NCI-H1092 treated with DMSO at 0.1 percent for 48 hours (cell line): ENCODE measurements at places on chromosomes 5 and 9.

DNA sequence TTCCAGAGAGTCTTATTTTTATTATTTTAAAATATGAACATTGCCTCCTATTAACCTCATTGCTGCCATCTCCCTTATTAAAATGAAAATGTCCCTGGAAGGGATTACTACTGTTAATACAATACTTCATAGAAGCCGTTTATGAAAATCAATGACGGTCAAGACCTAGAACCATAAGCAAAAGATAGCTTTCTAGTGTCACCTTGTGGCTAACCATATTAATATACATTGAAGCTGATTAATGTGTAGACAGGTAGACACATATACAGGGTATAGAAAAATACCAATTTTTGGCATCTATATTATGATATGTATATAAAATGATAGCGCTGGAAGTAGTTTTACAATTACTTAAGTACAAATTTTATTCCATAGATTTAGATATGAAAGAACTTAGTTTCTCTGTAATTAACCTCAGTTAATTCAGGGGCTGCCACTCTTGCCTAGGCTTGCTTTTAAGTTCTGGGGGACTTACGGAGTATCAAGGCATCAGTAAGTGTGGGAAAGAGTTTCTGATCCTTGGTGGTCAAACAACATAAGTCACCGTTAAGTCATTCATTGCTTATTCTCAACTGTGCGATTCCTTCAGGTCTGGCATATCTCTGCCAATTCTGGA lies 2.5 kb upstream of the YTHDC2 start:
- peak; percentile 17 for DNase-seq

- DNase-seq = no peak
Measured at GRCh38 chr5:178784391-178784790, 53.9 kb upstream of the ZNF354A start.

GRCh38 chr9:124214596-124215367 lies 43.0 kb upstream of the NEK6 start:
- DNase-seq = no peak

DNA sequence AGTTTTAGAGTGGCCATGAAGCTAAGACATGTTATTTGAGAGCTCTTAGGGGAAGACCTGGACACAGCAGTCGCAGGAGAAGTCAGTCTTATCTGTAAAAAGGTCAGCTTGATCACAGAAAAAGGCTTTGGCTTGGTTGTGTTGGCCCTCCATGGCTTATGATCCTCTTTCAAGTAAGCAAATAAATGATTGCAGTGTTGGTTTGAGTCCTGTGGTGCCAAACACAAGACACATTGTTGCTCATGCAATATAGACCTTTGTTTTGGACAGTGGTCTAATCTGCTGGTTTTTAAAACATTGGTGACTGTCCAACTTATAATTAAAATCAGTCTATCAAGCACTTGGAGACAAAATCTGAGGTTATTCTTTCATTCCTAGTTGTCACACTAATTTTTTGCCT lies 54.0 kb downstream of the DOCK8 start:
- no peak for DNase-seq

GRCh38 chr9:124206391-124206790 lies 51.4 kb upstream of the NEK6 start:
- DNase-seq = no peak

GRCh38 chr5:1885868-1886845 lies 3.4 kb upstream of the IRX4 start:
- DNase-seq = no peak

GRCh38 chr5:7392693-7393024 lies 3.3 kb upstream of the ADCY2 start:
- no peak for DNase-seq

DNA sequence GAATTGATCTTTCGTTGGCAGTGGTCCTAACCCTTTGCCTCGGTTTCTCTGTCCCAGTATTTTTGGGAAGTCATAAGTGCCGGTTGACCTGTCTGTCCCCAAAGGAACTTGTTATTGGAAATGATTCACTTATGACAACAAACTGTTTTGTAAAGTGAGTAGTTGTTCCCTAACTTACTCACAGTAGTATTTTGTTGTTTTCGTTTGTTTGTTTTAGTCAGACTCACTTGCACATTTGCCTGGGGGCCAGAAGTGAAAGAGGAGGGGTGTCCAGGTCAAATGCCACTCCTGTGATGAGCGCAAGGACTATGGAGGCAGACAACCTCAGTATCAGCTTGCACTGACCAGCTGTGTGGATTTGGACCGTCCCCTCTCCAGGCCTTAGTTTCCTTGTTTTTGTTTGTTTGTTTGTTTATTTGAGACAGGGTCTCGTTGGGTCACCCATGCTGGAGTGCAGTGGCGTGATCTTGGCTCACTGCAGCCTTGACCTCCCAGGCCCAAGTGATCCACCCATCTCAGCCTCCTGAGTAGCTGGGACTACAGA lies 47.3 kb downstream of the ANKRD55 start:
- DNase-seq = no peak

- peak; percentile 44 for DNase-seq
Measured at GRCh38 chr5:134240421-134240962, 14.6 kb upstream of the PPP2CA start.

DNA sequence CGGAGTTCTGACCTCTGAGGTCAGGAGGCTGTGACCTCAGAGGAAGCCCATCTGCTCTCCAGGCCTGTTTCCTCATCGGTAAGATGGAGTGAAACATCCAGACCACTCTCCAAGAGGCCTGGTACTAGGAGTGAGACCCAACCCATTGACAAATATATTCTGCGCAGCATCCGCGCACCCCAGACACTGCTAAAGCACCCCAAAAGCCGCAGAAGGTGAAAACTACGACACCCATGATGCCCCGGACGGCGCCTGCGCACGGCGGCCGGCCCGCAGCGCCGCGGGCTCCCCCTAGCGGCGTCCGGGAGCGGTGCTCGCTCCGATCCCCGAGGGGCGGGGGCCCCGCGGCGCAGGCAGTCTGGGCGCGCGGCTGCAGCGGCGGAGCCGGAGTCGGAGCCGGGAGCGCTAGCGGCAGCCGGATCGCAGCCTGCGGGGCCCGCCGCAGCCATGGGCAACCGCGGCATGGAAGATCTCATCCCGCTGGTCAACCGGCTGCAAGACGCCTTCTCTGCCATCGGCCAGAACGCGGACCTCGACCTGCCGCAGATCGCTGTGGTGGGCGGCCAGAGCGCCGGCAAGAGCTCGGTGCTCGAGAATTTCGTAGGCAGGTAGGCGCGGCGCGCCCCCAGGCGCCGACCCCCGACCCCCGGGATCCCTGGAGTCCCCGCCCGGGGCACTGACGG lies at the start of gene DNM1:
Gene DNM1 (plus strand): TSS at position 356 of the 683 bp plus-strand sequence. CDS start 92 bp downstream, at position 448.
- DNase-seq = peak; percentile 47

DNA sequence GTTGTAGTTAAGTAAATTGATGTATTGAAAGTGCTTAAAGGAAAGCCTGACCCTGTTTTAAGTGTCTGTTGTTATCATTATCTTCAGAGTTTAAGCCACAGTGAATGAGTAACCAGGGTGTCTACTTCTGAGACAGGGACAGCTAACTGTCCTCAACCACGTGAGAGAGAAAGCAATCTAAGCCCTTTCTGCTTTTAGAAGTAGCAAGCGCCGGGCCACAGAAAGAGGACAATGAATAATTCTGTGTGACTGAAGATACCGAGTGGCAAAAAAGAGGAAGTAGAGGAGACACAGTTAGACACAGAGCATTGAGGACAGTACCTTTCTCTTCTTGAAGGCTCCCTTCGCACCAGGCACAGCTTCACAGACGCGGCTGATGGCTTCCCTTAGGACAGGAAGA lies 86.3 kb downstream of the S1PR3 start:
- no peak for DNase-seq

- no peak for DNase-seq
Measured at GRCh38 chr9:98516897-98517503, 191.7 kb downstream of the GABBR2 start.

GRCh38 chr5:8114597-8115266 lies 245.8 kb downstream of the MTRR start:
- no peak for DNase-seq

DNA sequence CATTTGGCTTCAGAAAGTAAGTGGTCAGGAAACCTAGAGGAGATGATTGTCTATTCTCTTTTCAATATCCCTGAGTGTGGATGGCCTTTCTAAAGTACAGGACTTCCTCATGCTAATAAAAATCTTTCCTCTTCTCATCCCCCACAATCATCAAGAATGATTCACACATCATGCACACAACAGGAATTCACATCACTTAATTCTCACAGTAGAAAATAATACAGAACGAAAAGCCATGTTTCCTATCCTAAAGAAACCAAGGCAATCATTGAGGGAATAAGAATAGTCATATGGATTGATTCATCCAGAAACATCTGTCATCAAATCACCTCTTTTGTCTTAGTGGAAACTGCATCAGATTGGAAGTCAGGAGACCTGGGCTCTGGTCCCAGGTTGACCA lies 203.1 kb upstream of the PIK3R1 start:
- no peak for DNase-seq

GRCh38 chr5:89471541-89471940 lies 588.6 kb upstream of the MEF2C start:
- DNase-seq = no peak

GRCh38 chr9:85872463-85872862 lies 68.5 kb upstream of the NAA35 start:
- no peak for DNase-seq

DNA sequence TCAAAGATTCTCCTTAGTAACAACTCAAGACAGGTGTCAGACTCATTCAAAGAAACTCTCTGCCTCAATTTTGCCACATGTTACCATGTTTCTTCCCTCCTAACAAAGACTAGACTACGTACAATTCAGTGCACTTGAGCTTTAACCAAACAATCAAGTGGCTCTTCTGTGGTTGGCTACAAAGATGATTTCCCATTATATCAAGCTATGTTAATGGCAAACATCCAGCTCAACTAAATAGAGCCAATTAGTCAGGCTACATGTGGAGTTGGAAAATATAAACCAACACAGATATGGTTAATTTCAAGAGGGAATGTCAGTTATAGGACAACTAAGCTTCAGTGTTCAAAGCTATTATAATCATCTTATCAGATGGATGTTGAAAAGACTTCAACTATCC lies 29.2 kb upstream of the ADRA1B start:
- peak; percentile 21 for DNase-seq

GRCh38 chr5:87383216-87383615 lies 29.5 kb downstream of the CCNH start:
- DNase-seq = no peak

DNA sequence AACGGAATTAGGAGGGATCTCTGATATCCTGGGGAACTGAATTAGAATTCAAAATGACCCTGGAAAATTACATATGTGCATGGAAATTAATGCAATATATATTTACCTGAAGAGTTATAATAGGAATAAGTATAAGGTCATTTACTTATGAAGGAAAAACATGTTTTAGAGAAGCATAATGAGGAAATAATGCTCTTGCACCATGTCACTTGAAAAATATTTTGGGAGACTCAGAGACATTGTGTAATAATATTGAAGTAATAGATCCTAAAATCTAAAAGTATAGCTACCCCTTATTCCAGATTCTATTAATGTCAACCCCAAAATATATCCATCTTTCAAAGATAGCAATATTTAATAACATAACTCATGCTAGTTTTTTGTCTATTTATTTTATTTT lies 28.4 kb downstream of the SPZ1 start:
- no peak for DNase-seq

- DNase-seq = no peak
Measured at GRCh38 chr5:80569961-80570786, at the start of gene ANKRD34B. Gene ANKRD34B (minus strand): TSS chr5:80570280. CDS start chr5:80560019, 10,261 bp downstream.
